ENCODE measurements at places on chromosomes 2 and 18. TPM values are rescaled to one million over a fixed set of nuclear protein-coding genes. Genes with fewer than 3 reads are reported as not detected.

GRCh38 chr2:78870343-78870967, 155.0 kb upstream of the REG3G start:
- DNase-seq = no peak

DNA sequence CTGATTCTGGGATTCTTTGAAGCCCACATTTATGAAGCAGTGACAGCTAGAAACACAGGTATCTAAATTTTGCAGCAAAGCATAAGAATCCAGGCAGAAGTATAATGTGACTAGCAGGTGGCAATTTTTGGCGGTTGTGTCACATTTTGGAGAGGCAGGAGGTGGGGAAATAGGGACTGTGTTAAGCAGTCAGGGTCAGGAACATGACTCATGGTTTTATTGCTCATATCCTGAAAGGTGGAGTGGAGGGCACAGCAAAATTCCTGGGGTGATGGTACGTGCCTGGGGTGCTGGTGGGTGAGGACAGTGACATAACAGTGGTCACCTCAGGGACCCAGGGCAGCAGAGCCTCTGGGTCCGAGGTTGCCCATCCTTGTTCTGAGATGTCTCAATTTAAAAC, 63.5 kb upstream of the TTN start:
- no peak for DNase-seq

GRCh38 chr18:42784632-42785031, 330.9 kb downstream of the RIT2 start:
- no peak for DNase-seq

DNA sequence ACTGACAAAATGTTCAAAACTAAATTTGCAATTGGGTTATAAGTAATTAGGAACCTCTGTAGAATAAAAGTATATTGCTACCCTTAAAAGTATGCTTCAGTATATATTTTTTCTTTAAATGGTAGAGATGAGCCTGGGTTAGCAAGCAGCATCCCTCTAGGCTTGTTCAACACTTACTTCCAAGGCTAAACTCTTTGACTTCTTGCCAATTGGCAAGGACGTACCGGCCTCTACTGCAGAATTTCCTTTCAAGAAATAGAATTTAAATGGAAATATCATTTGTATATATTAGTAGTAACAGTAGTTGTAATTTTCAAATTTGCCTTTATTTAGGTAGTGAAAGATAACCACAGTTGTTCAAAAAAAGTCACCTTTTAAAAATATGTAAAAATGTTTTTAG, 105.1 kb upstream of the SLC38A11 start:
- DNase-seq = no peak

DNA sequence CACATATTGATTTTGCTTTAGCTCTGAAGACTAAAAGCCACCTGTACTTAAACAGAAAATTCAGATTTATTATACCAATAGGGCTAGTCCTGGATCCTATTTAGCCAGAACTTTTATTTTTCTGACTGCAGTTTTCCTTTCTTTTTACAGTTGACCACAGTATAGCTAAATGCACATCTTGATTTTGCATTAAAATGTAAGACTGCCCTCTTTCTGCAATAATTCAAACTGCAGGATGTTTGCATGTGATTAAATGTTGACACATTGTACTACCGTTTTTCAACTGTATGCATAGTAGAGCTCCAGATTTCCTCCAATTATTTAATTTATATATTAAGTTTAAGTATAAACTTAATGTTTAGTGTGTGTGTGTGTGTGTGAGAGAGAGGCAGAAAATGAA, 1262.9 kb downstream of the SUCLG1 start:
- DNase-seq = no peak

- DNase-seq = no peak
These were observed 24.3 kb upstream of the ID2 start for GRCh38 chr2:8657423-8658062.

DNA sequence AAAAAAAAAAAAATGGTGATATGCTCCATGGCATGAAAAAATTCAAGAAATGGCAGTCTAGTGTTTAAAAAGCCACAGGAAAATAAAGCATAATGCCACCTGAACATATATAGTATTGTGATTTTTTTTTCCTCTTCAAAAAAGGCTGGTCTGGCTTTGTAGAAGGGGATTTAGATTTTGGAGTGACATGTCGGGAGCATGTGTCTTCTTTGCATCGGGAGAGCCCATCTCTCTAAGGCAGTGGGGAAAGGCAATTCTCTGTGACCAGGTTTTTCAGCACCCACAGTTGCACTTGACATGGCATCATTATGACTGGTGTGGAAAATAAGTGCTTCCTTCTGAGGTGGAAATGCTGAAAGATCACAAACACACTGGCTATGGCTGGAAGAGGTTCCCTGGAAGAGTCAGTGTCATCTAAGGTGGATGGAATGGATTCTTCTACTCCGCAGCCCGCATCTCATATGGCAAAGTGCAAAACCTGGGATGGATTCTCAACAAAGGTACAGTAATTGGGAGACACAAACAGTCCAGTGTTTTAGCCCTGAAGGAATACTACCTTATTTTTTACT, 172.5 kb downstream of the AGAP1 start:
- DNase-seq = peak; percentile 51

GRCh38 chr2:118968042-118968441, 26.0 kb downstream of the MARCO start:
- no peak for DNase-seq

DNA sequence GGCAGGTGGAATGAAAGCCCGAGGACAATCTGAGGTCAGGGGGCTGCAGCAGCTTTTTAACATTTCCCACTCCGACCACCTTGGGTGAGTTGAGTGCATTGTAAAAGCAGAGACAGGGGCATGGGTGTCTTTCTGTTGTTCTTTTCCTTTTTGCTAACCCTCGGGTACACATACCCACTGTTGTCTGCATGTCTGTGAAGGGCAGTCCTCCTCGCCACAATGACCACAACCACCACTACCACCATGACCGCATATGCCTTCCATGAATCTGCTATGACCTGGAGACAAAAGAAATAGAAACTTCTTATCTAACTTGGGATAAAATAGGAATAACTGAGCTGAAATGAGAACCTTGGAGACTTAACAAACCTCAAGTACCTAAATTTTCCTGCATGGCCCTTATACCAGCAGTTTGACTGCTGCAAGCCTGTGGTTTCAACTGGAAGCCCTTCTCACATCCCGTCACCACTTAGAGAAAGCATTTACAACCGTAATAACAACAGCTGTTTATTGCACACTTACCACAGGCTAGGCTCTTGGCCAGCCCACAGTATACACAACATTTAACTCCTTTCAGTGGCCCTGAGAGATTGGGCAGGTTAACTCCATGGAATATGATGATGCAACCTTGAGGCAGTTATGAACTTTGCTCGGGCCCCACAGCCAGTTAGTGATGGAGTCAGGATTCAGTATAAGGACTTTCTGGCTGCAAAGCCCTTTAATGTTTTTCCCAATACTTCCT, 80.3 kb downstream of the GYPC start:
- no peak for DNase-seq

GRCh38 chr18:13800505-13801259, 23.3 kb upstream of the MC5R start:
- DNase-seq = no peak

DNA sequence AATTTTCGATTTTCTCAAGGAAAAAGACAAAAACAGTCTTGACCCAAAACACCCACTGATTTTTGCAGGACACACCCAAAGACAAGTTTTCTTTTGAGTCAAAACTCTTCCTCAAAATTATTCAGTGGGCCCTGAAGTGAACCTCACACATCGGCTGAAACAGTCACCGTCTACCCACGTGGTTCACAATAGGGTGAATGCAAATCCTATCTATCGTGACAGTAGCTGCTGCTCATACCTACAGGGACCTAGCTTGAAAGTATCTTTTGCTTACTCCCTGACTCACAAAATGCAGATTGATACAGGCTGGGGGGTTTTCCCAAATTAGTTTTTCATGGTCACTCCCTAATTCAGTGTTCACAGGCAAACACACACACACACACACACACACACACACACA, 10.7 kb upstream of the CD226 start:
- no peak for DNase-seq

- DNase-seq = no peak
These were observed 31.8 kb upstream of the LYPD1 start for GRCh38 chr2:132701810-132702209.

- DNase-seq = no peak
These were observed 749.8 kb upstream of the NRXN1 start for GRCh38 chr2:51781691-51782090.

- DNase-seq = no peak
These were observed 815 bp downstream of the GMCL1 start for GRCh38 chr2:69830045-69830905.

- no peak for DNase-seq
These were observed 98.8 kb downstream of the DPP4 start for GRCh38 chr2:161975062-161975812.

DNA sequence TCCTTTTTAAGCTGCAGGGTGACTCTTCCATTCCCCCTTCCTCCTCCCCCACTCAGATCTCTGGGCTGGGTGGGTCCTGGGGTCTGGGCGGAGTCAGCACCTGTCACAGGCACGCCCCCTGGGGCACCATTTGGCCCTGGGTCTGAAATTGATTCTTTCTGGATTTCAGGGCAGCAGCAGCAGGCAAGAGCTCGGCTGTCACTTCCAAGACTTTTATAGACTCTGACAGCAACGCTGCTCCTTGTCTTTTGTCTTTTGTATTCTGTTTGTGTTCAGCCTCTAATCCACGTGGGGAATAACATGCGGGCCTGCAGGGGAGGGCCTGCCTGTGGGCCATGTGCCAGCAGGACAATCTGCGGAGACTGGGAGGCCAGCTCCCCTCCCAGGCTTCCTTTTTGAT, 3.9 kb downstream of the BOD1L2 start:
- DNase-seq = no peak

GRCh38 chr2:40244251-40244650, 207.6 kb downstream of the SLC8A1 start:
- DNase-seq = no peak

DNA sequence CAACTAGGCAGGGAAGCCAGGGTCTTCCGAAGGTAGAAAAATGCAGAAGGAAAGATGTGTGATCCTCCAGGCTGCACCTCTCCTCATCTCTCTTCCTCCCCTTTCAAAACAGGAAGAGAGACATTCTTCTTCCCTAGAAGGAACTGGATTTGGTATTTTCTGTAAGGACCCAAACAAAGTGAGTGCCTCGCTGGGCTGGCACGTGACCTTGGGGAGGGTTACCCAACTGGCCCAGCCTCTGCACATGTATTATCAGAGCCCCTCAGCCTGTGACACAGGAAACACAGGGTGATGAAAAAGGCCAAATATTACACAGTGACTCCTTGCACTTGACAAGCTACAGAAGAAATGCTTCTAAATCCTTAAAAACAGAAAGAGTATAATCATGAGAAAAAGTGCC, 2.3 kb downstream of the HJURP start:
- DNase-seq = peak; percentile 27

GRCh38 chr2:70468878-70469277, 84.7 kb downstream of the TGFA start:
- no peak for DNase-seq

DNA sequence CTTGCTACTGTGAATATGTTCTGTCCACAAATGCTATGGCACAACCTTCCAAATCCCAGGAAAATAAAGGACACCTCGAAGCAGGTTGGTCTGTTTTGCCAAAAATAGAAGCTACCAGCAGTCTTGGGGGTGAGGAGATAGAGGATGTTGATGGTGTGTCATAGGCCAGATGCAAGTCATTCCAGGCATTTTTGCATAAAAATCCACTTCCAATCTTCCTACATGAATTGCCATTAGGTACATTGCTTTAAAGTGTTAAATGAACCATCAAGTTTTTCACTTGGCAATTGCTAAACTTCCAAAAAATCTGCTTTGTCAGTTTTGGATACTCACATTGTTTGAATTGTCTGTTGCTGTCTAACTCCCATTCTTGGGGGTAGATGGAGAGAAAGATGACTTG, 295.4 kb downstream of the MYCN start:
- no peak for DNase-seq

- no peak for DNase-seq
These were observed 64.2 kb upstream of the CAPN13 start for GRCh38 chr2:30871440-30871839.

- DNase-seq = no peak
These were observed at the start of gene CCL20 for GRCh38 chr2:227813562-227814353. Gene CCL20, plus strand, starts transcription at chr2:227813842. Its CDS starts 70 bp downstream, at chr2:227813912.

NCL gene
- 409 TPM for total RNA-seq

LHCGR gene
- total RNA-seq = not detected

AGXT gene
- not detected for total RNA-seq
